CD4-positive, alpha-beta T cell treated with Interleukin-17A for 1 hour (primary cell): ENCODE measurements at places on chromosomes 1 and 21.

DNA sequence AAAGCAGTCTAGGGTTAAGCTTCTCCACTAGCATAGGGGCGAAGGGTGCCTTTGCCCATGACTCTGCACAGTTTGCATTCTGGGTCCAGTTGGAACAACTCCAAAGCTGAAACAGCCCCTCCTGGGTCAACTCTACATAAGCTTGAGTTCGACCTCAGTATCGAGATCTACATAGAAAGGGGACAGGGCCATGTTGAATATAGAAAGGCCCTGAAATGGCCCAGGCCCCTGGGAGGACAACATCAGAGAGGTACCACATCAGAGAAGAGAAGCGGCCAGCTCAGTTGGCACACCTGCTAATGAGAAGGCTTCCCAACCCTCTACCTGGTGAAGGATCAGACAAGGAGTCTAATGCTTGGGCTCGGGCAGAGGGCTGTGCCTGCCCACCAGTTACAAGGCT is 1.6 kb downstream of the DENND2D start:
- no peak for DNase-seq

GRCh38 chr1:145729196-145729595 is 9.9 kb downstream of the CD160 start:
- no peak for DNase-seq

GRCh38 chr1:208631506-208631905 is 387.3 kb upstream of the PLXNA2 start:
- no peak for DNase-seq

GRCh38 chr1:204174958-204175357 is 8.8 kb upstream of the REN start:
- no peak for DNase-seq

DNA sequence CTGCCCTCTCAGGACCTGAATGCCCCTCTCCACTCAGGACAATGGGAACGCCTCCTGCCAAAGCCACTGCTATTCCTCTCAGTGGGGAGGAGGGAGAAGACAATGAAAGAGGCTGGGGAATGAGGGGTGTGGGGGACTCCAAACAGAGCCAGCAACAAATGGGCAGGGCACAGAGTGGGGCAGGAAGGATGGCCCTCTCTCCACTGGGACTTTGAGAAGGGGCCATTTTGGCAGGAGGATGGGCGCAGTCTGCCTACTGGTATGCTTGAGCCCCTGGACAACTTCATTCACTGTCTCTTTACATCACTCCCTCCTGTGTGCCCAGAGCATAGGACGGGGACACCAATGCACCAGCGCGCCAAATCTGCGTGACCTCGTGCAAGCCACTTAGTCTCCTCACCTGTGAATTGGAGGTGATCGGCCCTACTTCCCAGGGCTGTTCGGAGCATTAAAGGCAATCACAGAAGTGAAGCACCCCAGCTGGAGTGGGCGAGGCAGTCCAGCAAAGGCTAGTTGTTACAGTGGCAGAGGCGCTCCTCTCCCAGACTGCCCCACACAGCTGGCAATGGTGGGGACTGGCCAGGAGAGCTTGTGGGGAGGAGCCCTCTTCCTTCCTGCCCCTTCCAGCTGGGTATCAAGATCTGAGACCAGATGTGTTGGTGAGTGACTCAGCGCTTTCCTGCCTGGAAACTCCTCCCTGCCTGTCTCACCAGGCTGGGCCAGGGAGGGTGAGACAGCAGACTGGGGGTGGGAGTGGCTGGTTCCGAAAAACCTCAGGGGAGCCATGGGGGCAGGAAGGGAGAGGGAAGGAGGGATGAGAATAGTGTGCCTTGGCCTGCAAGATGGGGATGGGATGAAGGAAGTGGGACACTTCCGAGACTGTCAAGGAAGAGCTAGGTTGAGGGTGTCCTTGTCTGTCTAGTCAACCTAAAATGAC is 22.4 kb upstream of the SYNC start:
- no peak for DNase-seq

DNA sequence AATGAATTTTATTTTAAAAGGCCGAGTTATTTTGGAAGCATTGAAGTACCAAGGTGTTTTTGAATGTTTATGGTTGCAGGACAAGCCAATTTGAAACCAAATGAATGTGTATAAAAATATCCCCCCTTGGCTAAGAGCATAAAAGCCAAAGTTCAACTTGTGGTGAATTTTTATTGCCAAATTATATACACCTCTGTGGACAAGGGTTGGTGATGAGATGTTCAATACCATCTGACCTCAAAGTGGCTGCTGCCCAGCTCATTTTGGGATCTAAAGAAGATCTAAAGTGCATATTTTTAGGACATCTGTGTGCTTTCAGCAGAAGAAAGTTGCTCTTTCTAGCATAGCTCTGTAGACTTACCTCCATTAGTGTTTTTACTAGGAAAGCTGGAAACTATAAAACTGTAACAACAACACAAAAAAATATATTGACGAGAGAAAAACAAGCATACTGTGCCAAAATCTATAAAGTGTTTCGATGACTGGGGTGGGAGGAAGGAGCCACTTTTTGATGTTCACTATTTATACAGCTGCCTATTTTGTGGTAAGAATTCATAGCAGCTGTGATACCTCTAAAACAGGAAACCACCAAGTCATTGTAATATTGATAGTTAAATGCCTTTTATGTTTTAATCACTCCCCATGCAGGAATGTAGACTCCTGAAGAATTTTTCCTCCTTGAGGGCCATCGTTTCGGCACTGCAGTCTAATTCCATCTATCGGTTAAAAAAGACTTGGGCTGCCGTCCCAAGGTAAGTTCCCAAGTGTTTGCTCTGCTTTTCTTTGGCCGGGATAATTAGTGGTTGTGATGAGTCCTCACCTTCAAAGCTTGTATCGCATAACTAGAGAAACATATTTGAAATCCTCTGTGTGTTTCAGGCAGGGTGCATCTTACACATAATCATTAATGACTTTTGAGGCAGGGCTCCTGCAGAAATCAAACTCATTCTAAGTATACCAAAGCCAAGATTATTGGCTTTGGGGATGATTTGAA is 83.2 kb downstream of the RGL1 start:
- DNase-seq = peak; percentile 26

GRCh38 chr1:200351826-200352549 is 57.8 kb downstream of the ZNF281 start:
- DNase-seq = peak; percentile 42

DNA sequence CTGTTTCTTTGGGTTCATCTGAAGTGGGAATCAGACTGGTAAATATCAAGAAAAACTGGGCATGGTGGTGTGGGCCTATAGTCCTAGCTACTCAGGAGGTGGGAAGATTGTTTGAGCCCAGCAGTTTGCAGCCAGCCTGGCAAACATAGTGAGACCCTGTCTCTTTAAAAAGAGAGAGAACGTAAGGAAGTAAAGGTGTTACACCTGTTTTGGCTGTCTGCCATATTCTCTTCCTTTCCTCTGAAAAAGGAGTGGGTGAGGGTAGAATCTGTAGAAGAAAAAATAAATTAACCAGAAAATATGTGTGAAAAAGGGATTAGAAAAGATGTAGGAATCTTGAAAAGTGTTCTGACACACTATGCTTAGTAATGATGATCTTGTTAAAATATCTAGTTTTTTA is 20.0 kb downstream of the AHCYL1 start:
- no peak for DNase-seq

- DNase-seq = no peak
Measured at GRCh38 chr1:39850606-39851216, 32.6 kb downstream of the TRIT1 start.

DNA sequence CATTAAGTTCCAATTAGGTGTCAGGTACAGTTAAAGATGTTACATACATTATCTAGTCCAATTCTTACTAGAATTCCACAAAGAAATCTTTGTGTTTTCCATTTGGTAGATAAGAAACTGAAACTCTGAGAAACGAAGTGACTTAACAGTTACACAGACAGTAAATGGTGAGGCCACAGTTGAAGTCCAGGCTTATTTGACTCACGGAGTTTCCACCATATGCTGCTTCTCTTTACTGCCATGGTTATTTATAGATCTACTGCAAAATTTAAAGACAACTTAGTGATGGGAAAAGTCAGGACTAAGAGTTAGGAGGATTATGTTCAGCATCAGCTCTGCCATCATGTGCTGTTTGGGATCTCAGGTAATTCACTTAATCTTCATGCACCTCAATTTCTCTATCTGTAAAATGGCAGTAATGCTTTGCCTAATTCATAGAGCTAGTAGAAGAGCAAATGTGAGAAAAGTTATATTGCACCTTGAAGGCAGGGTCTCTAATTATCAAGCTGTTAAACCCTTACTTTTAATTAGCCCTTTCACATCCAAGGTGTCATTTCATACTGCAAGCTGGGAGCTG is 26.2 kb upstream of the SAMSN1 start:
- no peak for DNase-seq

DNA sequence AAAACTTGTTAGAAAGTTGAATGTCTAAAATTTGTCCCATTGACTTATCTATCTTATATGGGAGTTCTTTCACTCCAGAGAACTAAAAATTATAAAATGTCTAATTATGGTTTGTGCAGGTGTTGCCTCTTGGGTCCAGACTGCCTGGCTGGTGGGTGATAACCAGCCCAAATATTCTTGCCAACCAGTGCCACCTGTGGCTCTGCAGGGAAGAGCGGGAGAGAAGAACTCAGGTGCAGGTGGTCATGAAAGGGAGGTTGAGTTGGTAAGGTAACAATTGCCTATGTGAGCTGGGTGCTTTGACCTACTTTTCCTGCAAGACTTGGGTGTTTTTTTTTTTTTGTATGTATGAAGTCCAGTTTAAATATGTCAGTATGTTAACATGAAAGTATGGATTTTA is 10.2 kb downstream of the RPS6KC1 start:
- DNase-seq = no peak
